ENCODE measurements at places on chromosomes 6 and 20.

DNA sequence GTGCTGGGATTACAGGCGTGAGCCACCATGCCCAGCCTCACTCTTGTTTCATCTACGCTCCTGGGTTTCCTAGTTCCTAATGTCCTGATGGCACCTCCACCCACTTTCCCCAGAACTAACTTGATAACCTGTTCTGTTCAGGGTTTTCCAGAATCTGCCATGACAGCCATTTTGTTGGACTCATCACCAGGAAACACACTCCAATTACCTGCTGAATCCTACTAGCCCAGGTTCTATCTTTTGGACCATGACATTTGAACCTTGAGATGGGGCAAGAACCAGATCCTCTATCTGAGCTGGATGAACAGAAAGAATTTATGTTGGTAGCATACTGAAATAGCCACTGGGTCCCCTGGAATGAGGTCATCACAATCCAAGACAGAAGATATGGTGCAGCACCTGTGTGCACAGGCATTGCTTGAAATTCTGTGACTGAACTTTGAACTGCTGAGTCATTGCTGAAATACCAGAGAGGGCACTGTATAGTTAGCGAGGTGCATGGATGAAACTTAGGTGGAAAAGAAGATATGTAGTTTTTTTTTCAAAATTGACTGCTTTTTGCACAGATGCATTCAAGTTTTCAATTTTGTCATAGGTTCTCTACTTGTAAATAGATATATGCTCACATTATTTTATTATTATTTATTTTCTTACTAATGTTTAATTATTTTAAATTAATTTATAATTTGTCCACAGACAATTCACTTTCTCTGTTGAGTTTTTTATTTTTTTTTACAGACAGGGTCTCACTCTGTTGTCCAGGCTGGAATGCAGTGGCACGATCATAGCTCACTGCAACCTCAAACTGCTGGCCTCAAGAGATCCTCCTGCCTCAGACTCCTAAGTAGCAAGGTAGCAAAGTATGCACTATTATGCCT lies 42.8 kb upstream of the TASP1 start:
- no peak for DNase-seq

DNA sequence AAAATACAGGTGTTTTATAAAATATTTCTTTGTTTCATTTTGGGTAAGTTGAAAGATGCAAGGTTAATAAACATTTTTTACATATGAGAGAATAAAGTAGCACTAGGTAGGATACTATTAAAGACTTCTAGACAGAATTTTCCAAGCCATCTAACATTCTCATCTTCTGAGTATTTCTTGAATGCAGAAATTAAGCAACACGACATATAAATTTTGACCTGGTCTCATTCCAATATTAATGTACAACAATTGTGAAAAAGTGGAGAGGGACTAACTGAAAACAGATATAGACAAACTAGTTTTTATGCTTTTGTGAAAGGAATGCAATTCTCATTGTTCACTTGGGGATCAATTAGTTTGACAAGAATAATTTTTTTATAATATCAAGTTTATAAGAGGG lies 11.5 kb upstream of the FOXO3 start:
- DNase-seq, result no peak

DNA sequence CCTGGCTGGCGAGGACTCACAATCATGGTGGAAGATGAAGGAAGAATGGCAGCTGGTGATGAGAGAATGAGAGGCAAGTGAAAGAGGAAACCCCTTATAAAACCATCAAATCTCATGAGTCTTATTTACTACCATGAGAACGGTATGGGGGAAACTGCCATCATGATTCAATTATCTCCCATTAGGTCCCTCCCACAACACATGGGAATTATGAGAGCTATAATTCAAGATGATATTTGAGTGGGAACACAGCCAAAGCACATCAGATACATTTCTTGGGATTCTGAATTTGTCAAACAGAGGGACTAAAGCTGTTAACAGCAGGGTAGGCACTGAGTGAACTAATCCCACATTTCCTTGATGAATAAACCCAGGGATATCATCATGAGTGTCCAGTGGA lies 116.2 kb upstream of the PLCB4 start:
- DNase-seq, result no peak

GRCh38 chr6:102197211-102197610 lies 803.7 kb downstream of the GRIK2 start:
- no peak for DNase-seq

DNA sequence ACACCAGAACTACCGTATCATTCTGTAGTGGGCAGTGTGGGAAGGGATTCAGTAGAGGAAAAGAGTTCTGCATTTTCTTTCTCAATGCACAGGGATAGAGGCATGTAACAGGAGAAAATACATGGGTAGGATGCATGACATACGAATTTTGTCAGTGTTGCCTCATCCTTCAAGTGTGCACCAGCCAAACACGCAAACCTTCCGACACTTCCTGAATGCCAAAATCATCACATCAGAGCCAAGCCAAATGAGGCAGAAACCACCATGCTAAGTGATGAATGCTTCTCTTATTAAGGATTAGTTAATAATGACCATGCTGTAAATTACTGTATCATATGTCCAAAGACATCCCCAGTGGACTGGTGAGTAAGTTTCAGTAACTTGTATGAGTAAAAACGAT lies 27.3 kb downstream of the RAMACL start:
- DNase-seq, result no peak

DNA sequence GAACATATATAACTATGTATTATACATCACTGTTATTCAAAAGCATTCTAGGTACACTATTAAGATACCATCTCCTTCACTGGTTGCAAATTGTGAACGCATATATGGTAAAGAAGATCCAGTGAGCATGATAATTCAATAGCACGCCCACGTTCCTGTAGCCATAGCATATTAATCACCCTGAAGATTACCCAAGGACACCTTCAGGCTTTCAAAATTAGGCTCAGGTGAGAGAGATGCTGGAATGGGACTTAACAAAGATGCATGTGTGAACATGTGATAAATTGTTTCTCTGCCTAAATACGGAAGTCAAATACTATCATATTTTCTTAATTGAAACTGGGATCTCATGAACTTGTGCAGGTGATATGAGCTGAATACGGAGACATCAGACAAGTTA lies 303.5 kb downstream of the PTPRK start:
- no peak for DNase-seq

DNA sequence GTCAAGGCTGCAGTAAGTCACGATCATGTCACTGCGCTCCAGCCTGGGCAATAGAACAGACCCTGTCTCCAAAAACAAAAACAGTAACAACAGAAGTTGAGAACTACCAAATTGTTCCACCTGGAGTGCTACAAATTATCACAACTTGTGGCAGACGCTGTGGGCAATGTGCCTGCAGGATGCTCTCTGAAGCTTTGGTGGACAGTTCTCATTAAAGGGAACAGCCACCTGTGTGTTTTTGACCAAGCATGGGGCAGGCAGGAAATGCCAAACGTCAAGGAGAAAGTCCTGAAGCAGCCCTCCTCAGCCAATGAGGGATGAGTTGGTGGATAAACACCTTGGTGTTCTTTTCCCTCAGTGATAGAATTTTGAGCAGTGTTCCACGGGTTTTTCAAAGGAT lies 15.8 kb downstream of the COX4I2 start:
- no peak for DNase-seq

GRCh38 chr20:14622796-14623195 lies 285.4 kb upstream of the FLRT3 start:
- no peak for DNase-seq

DNA sequence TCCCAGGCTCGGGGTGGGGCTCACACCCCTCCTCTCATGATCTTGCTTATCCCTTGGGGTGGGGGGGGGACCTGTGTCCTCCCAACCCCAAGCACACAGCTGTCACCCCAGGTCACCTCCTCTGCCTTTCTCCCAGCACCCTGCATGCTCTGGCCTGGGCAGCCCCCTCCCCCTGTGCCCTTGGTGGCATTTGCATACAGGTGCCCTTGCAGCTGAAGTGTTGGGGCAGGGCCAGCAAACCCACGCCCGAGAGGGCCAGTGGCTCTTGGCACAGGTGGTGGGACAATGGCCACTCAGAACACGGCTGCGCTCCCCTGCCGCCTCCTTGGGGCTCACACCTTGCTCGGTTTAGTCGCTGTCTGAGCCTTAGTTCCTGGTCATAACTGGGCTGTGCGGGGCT lies 11.3 kb upstream of the MYT1 start:
- no peak for DNase-seq

DNA sequence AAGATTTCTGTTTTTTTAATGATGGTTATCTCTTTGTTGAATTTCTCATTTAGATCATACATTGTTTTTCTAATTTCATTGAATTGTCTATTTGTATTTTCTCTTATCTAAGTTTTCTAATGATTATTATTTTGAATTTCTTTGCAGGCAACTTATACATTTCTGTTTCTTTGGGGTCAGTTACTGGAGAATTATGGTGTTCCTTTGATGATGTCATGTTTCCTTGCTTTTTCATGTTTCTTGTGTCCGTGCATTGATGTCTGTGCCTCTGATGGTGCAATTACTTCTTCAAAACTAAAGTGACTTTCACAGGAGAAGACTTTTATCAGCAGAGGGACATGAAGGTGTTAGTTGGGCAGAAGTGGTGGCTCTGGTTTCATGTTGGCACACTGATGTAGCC lies 270.7 kb upstream of the MOCS1 start:
- no peak for DNase-seq

DNA sequence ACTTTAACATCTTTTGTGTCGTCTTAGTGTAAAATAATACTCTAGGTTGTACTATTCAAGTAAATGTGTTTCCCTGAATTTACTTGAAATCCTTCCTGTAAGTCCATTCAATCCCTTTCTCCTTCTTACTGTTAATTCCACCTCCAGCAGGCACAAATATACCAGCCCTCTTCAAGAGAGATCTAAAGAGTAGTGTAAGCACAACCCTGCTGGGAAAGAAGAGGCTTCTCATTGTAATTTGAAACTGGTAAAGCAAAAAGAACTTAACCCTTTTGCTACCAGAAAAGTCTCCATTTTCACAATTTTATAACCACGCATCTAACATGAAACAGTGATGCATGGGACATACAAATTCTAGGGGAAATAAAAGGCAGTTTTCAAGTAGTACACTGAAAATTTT lies at the start of gene BMP5:
Gene BMP5, minus strand, starts transcription at position 191 of the 400 bp plus-strand sequence. CDS start 725 bp downstream, outside the sequence.
- DNase-seq, result no peak

GRCh38 chr6:168447282-168447681 lies 6.3 kb downstream of the SMOC2 start:
- DNase-seq, result no peak

DNA sequence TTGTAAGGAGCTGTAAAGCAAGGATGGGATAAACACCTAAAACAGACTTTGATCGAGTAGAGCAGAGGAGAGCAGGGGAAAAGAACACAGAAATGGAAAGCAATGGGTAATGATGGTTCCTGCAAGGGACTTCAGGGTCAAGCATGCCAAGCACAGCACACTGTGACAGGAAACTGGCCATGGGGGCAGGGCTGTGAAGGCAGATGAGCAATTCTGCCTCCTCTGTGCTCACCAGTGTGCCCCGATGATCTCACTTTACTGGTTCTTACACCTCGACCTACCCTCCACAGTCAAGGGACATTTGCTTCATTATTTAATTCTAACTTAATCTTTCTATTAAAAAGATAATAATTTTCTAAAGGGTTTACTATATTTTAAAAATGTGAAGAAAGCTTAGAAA lies 21.6 kb upstream of the MYB start:
- DNase-seq, result no peak

DNA sequence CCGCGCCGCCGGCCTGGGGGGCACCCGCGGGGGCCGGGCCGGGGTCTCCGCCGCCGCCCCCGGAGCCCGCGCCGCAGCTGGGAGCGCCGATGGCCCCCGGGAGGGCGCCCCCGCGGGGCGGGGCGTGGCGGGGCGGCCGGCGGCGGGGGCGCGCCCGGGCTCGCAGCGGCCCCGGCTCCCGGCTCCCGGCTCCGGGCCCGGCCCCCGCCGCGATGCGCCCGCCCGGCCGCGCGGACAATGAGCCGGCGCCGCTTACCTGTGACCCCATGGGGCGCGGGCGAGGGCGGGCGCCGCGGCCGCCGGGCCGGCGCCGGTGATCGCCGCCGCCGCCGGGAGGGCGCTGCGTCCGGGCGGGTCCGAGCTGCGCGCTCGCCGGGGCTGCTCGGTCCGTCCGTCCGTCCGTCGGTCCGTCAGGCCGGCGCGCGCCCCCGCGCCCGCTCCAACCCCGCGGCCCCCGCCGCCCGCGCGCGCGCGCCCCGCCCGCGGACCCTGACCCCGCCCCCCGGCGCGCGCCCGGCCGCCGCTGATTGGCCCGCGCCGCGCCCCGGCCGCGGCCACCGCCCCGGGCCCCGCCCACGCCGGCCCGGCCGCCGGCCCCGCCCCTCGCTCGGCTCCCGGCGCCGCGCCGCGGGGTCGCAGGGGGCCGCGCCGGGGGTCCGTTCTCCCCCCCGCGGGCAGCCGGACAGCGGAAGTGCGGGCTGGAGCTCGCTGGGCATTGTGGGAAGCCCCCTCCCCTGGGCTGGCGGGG lies at the start of gene ZBTB46:
Gene ZBTB46, minus strand, starts transcription at position 424 of the 748 bp plus-strand sequence. CDS start 40,507 bp downstream, outside the sequence.
- no peak for DNase-seq

GRCh38 chr6:4066029-4066755 lies 12.7 kb downstream of the FAM217A start:
- no peak for DNase-seq

Measured in thoracic aorta (tissue), 2 donors.